Right lung (tissue), 10 donors: ENCODE measurements at places on chromosomes 13 and 19. TPM values are rescaled to one million over a fixed set of nuclear protein-coding genes. Genes with fewer than 3 reads are reported as not detected.
A peak's percentile ranks its signal among the peaks of the same experiment; 100 is the strongest.

FPR1 gene
- 2.2 TPM for polyA plus RNA-seq

CD22 gene
- 6.9 TPM for polyA plus RNA-seq

DNA sequence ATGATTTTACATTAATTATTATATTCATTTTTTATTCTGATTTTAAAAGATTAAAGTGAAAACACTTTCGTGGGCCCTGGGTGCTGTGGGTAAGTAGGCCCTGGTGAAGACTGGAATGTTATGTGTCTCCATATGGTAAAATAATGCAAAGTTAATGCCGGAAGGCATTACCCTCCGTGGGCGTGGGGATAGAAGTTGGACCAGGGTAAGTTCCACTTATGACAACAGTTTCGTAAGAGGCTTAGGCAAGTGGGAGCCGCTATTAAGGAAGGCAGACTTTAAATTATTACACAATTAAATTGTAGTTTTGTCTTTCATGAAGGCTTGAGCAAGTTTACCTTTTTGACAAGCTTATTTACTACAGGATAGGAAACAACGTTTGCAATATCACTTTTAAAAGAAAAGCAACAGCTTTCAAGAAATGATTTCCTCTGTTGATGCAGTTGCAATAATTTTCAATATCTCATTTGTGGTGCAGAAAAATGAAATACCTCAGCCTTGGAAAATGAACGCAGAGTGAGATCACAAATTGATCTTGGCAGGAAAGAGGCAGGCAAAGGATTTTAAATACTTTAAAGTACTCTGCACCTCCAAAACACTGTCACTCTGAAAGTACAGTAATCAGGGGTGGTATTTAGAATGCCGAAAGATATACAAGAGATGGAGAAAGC, 310.6 kb downstream of the DCT start:
- no peak for DNase-seq

DNA sequence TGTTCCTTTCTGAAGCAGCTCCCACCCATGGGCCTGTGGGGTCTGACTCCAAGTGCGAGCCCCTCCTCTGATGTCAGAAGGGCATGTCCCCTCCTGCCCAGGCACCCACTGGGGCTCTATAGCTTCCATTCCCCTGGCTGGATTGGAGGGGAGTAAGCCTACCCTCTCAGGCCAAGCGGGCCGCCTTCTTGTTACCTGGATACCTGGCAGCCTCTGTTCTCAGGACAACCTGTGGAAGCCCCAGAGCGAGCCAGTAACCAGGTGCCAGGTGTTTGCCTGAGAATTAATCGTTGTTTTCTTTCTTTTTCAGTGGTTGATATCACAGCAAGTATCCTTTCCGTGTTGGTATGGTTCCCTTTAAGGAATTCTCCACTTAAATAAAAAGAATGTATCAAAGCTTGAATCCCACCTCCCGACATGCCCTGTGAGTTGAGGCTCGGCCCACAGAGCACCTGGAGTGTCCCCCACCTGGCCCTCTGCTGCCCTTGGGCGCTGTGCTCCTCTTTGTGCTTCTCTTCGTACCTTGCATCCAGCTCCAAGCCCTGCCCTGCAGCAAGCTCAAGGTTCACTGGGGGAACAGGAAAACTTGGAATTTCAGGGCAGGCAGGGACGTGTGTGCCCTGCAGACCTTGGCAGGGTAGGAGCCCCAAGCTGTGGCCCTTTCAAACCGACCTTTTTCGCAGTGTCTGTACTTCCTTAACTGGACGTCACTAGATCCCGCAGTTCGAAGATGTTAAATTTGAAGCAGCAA, 15.0 kb downstream of the MAU2 start:
- no peak for DNase-seq

- DNase-seq = no peak
These were observed 209.1 kb upstream of the STARD13 start for GRCh38 chr13:33494596-33495204.

DNA sequence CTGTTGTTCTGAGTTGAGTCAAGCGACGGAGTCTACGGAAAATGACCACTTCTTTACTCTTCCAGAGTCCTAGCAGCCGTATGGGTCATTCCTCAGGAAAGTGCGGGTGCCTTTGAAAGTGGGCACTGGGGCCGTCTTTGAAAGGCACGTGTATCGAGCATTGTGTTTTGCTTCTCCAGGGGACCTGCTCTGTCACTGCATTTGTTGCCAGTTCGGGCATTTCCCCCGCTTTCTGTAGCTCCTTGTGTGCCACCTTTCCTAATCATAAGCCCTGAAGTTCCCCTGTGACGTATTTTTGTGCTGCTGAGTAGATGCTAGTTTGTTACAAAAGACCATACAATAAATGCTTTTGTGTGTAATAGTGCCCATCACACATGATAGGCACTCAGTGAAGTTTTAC, 24.4 kb downstream of the SPATA13 start:
- no peak for DNase-seq

LILRA1 gene
- 0.54 TPM for polyA plus RNA-seq

GGN gene
- polyA plus RNA-seq = 0.69 TPM

ZNF599 gene
- polyA plus RNA-seq = 14.0 TPM

DNA sequence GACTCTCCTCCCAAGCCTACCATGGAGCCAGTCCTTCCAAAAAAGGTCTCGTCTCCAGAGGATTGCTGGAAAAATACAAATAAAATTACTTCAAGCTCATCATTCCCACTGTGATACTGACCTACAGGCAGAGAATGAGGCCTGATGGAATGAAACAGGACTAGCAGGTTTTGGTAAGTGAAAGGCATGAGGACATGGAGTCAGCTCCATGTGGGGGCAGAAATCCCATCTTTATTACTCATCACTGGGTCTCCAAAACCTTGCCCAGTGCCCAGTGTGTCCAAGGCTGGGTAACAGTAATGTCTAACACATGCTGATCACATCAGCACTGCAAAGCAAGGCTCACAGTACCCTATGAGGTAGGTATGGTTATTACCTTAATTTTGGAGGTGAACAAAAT, 235.4 kb downstream of the DNAJC15 start:
- DNase-seq = no peak

- no peak for DNase-seq
These were observed 14.7 kb downstream of the UBAC2 start for GRCh38 chr13:99215184-99215830.

FCGBP gene
- polyA plus RNA-seq = 6.5 TPM

- no peak for DNase-seq
These were observed 121.9 kb upstream of the GJB6 start for GRCh38 chr13:20353973-20354372.

NLRP11 gene
- polyA plus RNA-seq = 0.12 TPM

DNA sequence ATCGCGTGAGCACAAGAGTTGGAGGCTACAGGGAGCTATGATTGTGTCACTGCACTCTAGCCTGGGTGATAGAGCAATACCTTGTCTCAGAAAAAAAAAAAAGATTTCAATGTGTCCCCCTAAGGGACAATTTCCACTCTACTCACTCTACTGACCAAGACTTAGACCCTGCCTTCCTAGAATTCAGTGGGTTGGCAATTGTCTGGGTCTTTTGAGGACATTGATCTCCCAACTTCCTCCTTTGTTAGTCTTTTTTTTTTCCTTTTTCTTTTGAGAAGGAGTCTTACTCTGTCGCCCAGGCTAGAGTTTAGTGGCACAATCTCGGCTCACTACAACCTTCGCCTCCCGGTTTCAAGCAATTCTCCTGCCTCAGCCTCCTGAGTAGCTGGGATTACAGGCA, 2.2 kb downstream of the SPTBN4 start:
- DNase-seq = no peak

- DNase-seq = no peak
These were observed 14.8 kb downstream of the GPALPP1 start for GRCh38 chr13:45004096-45004495.

- peak; percentile 82 for DNase-seq
These were observed at the start of gene ZNF578 for GRCh38 chr19:52453324-52454094. Gene ZNF578 (plus strand): TSS chr19:52453553. CDS start chr19:52501846, 48,293 bp downstream.

GRCh38 chr19:20359933-20360720, 193.1 kb downstream of the ZNF486 start:
- DNase-seq = no peak

- DNase-seq = no peak
These were observed 6.1 kb downstream of the OSCAR start for GRCh38 chr19:54094426-54095000.

- DNase-seq = no peak
These were observed 4.9 kb downstream of the SSC5D start for GRCh38 chr19:55493052-55493644.

DZIP1 gene
- 42.9 TPM for polyA plus RNA-seq

DNA sequence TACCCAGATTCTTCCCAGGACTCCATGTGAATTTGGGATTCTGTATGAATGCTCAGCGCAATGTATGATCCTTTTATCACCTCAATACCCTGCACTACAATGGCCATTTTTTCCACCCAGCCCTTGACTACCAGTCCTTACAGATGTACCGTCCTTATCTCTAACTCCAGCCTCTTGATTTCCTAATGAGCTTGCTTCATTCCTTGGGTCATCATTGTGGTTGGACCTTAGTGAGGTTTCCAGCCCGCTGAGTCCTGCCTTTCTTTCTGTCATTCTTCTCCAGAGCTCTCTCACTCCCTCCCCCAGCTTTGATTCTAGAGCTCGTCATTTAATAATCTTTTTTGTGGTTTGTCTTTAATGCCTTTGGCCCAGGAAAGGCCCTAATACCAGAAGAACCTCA, 438.5 kb downstream of the ZNF536 start:
- DNase-seq = no peak

- DNase-seq = no peak
These were observed 32.2 kb downstream of the ZNF557 start for GRCh38 chr19:7101498-7102253.

GRCh38 chr19:7397687-7398086, 49.0 kb downstream of the ARHGEF18 start:
- DNase-seq = no peak

- no peak for DNase-seq
These were observed 1244.9 kb downstream of the PCDH17 start for GRCh38 chr13:58876473-58876872.

DNA sequence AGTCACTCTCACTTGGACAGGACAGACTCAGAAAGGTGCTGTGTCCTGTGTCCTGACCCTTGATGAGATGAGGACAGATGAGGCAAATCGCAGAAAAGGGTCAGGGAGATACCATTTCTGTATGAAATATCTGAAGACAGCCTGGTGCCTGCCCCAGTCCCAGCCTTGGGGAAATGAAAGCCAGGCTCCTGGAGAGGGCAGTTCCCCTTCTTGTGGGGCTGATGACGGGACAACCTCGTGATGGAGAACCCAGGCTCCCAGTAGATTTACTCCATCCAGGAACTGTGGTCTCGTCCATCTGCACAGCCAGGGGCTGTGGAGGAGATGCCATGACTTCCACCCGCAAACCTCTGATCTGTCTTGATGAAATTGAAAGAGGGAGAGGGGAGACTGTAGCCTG, 13.8 kb downstream of the LILRB1 start:
- DNase-seq = no peak

GRCh38 chr13:68264692-68265091, 1034.6 kb upstream of the PCDH9 start:
- no peak for DNase-seq

GRCh38 chr13:48403151-48403631, 9.7 kb downstream of the LPAR6 start:
- DNase-seq = no peak

DNA sequence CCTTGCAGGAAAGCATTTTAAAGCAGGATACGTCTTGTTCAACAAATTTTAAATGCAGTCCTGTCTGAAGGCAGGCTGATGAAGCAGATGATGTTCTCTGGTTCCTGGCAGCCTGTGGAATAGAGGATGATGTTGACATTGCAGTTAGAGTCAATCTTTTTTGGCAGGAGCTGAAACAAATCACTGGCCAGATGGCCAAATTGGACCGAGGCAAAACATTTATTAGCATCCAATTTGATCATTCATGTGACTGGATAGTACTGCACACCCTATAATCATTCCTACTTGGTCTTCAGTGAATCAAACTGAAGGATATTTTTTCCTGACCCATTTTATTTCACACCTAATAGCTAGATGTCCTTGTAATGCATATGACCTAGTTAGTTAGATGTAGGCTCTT, 172.2 kb upstream of the SLC10A2 start:
- no peak for DNase-seq

MAMSTR gene
- polyA plus RNA-seq = 4.5 TPM

HCN2 gene
- polyA plus RNA-seq = 0.05 TPM

GRCh38 chr13:99806671-99807070, 164.9 kb downstream of the ZIC5 start:
- DNase-seq = no peak

DNA sequence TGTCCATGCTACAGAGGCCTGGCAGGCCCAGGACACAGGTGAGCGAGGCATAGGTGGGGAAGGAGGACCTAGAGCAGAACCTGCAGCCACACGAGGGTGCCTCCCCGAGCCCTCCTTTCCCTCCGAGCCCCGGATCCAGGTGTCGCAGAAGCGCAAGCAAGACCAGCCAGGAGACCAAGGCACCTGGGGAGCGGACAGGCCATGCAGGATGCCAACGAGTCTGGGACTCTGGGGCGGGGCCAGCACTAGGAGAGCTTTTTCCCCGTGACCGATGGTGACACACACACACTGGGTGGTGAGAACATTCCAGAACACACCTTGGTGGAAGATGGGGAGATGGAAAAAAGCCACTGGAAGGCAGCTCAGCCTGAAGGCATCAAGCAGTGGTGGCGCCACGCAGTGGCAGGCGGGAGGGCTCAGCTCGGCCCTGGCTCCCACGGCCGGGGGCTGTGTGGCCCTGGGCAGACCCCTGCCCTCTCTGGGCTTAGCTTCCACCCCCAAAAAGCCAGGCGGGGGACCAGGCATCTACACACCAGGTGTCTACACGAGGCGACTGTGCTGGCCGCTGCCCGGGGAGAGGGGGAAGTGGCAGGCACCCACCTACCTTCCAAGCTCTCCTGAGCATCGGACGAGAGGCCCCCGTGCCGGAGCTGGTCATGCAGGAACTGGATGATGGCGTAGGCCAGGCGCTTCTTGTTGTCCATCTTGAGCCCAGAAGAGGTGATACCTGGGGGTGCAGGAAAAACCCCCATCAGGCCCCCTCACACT, 14.5 kb downstream of the SGTA start:
- DNase-seq = no peak

DNA sequence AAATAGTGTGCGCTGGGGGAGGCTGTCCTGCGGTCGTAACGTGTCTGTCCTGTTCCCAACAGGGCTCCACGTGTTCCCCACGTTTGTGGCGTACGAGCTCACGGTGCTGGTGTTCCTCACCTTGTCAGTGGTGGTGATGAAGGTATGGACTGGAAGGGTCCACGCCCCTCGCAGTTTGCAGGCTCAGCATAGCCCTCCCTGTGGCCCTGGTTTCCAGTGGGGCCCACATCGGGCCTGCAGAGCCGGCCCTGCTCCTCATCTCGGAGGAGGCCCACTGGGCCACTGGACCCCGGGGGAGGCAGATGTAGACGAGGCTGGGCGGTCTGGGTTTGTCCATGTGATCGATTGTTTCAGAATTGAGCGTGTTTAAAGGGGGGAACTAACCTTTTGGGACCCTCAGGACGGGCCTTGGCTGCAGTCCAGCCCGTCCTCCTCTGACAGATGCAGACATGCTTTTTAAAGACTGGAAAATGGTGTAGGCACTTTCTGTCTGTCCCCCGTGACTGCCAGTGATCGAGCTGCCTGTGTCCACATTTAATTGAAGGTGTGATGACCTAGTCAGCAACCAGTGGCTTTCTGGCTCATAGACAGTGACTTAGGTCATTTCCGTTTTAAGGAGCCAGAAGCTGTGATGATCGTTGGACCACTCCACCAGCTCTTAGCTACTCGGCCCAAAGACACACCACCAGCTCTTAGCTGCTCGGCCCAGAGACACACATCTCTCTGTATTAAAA, 37.1 kb upstream of the TFDP1 start:
- no peak for DNase-seq
